ENCODE measurements at places on chromosomes 7 and 10.

GRCh38 chr10:78283069-78283682 is 249.5 kb downstream of the RPS24 start:
- DNase-seq, result no peak

- no peak for DNase-seq
These were observed 2.0 kb downstream of the PRAP1 start for GRCh38 chr10:133349160-133349568.

DNA sequence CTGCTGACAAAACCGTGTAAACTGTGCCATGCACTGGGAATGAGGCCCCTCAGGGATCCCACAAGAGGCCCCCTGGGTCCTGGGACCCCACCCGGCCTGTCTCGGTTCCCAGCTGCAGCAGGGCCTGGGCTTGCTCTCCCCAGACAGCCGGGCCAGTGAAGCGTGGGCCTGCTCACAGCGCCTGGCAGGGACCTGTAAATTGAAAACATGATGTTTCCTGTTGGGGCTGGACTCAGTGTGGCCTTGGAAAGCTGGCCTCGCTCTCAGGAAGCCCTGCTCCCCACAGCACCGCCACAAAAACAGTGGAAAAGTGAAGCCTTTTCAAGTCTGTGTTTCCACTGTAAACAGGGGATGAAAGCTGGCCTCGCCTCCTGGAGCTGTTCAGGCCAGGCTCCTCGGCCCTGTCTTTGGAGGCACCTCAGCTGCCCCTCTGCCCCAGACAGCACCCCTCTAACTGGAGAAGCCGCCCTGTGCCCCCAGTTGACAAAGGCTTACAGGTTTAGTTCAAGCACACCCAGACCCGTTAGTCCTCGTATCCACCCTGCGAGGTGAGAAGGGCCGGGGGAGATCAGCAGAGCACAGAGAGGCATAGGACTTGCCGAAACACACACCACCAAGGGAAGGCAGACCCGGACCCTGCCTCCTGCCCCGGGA is 108.3 kb downstream of the ZMIZ1 start:
- no peak for DNase-seq

DNA sequence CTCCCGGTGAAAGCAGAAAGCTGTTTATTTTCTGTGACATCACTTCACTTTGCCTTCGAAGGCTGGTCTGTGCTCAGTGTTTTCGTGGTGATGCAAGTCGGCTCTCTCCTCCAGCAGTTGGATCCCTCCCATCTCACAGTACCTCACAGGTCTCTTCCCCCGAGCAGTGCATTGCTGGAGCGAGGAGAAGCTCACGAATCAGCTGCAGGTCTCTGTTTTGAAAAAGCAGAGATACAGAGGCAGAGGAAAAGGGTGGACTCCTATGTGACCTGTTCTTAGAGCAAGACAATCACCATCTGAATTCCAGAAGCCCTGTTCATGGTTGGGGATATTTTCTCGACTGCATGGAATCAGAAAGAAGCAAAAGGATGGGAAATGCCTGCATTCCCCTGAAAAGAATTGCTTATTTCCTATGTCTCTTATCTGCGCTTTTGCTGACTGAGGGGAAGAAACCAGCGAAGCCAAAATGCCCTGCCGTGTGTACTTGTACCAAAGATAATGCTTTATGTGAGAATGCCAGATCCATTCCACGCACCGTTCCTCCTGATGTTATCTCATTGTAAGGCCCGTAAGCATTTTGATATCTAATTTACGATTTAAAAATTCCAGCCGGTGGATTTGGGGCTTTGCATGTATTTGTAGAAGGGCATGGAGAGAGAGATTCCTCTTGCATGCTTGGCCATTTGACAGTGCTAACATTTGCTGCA is at the start of gene LGI1:
LGI1 (plus strand) TSS at position 136 of the 707 bp plus-strand sequence; CDS start at position 345, 209 bp downstream.
- no peak for DNase-seq

DNA sequence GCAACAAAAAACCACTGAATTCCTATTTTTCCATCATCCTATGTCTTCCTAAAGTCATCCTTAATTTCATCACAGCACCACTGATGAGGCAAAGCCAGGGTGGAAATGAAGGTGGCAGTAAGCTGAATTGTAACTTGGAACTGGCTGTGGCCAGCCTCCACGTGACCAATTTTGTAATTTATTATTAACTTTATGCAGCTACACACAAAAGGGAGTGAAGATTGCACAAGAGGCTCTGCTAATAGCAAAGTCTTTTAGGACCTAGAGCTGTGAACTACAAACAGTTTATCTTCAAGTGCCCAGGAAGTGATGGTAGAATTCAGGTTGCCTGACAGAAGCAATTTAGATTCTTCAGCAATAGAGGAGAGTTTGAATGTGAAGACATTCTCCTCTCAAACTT is 176.4 kb downstream of the CCDC71L start:
- no peak for DNase-seq

DNA sequence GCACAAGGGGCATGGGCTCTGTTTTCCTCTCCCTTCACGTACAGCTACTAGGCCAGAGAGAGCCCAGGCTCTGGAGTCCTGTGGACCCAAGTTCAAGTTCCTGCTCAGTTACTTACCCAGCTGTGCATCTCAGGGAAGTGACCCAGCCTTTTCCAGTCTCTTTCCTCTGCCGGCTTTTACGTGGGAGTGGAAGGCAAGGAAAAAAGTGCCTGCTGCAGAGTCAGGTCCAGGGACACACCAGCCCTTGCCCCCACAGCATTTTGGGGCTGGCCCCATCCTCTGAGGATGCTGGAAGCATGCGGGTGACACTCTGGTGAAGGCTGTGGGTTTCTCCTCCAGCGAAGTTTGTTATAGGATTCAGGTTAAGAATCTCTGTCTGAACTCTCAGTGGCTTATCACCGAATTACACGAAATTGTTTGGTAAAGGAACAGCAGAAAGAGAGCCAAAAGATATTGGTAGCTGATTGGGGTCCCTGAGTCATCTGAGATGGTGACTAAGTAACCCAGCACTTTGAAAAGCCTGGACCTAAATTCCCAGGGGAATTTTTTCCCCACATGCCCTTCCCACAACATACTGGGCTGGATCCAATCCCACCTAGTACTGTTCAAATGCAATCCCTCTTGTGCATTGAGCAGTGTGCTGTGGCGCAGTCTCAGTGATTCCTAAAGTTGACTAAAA is 424.3 kb downstream of the RPS24 start:
- no peak for DNase-seq

GRCh38 chr10:108608860-108609259 is 1314.5 kb downstream of the XPNPEP1 start:
- DNase-seq, result no peak

DNA sequence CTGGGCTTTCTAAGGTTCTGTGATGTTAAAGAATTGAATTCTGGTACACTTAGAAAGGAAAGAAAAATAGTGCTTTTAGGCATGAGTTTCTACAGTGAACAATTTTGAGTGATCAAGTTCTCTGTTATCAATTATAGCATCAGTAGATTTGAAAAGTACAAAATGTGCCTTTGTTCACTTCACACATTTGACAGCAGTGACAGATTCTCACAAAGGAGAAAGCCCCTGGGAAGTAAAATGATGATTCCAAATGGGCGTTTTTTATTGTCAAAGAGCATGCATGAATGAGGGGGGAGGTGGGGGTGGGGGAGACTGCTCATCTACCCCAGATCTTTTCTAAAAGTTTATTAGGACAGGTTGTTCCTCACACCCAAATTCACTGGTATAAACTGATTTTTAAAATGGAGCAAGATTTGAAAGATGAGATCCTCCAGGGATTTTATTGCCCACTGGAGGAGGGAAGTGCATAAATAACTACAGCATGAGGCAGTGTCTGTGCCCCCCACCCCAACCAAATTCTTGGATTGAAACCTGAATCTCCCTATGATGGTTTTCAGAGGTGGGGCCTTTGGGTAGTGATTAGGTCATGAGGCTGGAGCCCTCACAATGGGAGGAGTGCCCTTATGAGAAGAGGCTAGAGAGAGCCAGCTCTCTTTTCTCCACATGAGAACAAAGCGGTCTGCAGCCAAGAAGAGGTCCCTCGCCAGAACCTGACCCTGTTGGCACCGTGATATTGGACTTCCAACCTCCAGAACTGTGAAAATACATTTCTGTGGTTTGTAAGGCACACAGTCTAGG is 79.5 kb downstream of the AOAH start:
- no peak for DNase-seq

DNA sequence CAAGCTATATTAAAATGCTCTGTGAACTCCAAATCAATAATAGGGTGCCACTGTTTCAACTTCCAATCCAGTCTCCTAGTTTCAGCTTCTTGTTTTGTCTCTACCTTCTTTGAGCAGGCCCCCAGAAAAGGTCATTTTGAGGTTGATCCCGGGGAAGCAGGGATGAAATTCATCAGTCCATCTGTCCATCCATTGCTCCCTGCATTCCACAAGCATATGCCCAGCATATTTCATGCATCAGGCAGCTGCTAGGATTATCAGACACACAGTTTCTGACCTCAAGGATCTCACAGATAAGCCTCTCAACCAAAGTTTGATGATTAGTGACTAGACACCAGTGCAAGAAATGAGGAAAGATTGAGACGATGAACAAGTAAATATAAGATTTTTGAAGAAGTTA is 186.6 kb upstream of the PDE1C start:
- no peak for DNase-seq

Measured in activated CD8-positive, alpha-beta T cell treated with anti-CD3 and anti-CD28 coated beads, Interleukin-2, amount 10 ng/mL, durations not matched to agents 7 days and 5 days (primary cell).